ENCODE measurements at places on chromosomes 2 and 18.

- peak; percentile 90 for DNase-seq
Measured at GRCh38 chr2:218892693-218893348, 12.2 kb downstream of the WNT10A start.

DNA sequence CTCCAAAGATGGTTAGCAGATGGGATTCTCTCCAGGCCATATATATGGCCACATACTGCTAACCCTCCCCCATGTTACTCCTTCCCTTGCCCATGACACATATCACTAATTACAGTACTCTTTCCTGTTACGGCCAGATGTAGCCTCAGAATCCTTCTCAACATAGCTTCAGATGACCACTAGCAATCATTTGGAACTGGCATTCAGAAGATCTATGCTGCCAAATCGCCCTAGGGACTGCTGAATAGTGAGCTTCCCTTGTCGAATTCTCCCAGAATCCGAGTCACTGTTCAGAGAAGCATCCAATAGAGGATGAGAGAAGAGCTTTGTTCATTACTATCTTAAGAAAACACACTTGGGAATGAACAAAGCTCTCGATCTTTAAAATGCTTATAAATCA, 121.2 kb upstream of the TANK start:
- no peak for DNase-seq

DNA sequence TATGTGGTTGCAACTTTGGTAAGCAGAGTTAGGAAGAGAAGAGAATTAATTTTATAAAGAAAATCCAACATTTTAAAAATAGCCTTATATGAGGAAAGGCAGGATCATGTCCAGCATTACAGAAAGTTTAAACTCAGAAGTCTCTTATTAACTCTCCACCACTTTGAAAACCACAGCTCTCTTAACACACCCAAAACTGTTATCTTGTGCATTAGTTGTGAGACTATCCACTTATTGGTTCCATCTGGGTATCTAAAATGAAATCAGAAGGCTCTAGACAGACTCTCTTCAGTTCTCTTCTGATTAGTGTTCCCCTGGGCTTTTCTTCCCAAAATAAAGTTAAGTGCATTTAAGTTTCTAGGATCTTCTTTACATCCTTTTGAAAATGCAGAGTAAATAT, 251.5 kb downstream of the TXNL1 start:
- no peak for DNase-seq

DNA sequence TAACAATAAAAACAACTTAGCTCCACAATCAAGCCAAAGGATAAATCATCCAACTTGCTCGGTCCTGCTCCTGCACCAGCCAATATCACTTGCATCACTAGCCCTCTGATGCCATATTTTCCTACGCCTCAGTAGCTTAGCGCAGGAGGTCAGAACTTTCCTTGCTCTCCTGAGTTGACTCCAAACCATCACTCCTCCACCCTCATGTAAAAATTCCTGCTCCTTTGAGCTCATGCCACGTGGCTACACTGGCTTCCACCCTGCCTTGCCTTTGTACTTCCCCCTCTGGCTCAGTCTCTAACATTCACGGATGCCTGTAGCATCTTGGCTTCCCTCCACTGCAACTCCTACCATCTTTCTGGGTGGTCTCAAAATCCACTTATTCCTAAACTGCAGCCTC, 25.2 kb downstream of the AAK1 start:
- DNase-seq: no peak

- no peak for DNase-seq
Measured at GRCh38 chr2:166360906-166361305, 14.8 kb downstream of the SCN9A start.

GRCh38 chr2:133235968-133236367, 332.3 kb downstream of the NCKAP5 start:
- no peak for DNase-seq

DNA sequence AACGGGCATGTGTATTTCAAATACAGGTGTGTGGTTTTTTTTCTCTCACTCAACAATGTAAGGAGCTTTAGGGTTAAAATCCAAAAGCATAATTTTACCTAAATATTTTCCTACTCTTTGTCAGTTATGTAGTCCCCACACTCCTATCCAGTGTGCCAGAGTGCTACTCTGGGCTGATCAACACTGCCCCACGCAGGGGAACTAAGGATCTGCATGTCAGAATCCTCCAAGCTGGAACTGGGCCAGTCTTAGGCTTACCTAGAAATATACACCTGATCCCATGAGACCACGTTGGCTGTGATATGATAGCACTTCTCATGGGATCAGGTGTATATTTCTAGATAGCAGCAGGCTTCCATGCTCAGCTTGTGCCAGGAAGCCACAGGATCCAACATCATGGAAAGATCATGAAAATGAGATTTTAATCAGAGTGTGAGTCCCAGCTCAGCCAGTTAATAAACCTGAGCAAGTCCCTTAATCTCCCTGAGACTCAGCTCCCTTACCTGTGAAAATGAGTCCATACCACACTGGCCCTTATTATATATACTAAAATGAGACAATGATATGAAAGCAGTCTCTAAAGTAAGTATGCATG, 29.7 kb downstream of the CCDC141 start:
- peak; percentile 82 for DNase-seq

DNA sequence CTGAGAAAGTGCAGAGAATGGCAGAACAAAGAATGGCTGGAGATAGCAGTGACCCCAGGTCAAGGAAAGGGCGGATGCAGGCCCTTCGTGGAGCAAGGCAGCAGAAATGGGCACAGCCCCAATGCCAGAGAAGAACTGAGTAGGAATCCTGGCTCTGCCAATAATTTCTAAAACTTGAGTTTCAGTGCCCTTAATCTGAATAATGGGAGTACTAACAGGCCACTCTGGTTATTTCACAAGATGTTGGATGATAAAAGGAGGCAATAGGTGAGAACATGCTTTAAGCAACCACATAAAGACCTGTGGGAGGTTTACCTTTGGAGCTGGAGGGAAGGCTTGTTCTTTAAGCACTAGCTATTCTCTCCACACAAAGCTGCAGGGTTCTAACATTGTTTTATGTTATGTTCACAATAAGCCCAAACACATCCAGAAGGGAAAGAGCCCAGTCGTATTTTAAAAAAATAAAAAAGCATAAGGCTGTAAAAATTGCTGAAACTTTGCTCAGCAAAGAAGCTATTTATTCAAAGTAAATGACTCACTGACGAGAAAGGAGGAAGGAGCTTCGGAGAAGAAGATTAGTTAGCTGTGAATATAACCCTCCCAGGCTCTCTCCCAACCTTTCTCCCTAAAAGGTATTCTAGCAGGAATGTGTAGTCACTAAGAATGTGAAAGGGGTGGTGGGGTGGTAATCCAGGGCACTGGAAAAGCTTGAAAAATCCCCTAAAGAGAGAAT, 470.2 kb downstream of the TXNL1 start:
- DNase-seq: no peak

DNA sequence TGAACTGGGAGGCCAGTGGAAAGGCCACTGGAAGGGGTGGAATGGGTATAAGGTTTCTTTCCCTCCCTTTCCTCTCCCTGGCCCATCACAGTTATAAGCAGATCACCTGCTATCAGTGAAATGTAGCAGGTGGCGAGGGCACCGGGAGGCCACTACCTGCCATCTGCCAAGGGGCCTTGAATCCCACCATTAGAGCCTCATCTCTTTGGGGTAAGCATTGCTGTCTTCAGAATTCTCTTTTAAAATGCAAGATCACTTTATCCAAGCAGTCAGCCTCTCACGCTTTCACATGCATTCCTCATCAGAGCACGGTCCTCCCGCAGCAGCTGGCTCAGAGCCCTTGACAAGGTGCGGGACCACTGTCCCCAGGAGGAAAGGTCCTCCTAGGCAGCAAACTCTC, 268.5 kb downstream of the CELF4 start:
- no peak for DNase-seq

- no peak for DNase-seq
Measured at GRCh38 chr2:147663962-147664361, 180.9 kb upstream of the ACVR2A start.

GRCh38 chr18:39019989-39020388, 1454.4 kb upstream of the CELF4 start:
- no peak for DNase-seq

DNA sequence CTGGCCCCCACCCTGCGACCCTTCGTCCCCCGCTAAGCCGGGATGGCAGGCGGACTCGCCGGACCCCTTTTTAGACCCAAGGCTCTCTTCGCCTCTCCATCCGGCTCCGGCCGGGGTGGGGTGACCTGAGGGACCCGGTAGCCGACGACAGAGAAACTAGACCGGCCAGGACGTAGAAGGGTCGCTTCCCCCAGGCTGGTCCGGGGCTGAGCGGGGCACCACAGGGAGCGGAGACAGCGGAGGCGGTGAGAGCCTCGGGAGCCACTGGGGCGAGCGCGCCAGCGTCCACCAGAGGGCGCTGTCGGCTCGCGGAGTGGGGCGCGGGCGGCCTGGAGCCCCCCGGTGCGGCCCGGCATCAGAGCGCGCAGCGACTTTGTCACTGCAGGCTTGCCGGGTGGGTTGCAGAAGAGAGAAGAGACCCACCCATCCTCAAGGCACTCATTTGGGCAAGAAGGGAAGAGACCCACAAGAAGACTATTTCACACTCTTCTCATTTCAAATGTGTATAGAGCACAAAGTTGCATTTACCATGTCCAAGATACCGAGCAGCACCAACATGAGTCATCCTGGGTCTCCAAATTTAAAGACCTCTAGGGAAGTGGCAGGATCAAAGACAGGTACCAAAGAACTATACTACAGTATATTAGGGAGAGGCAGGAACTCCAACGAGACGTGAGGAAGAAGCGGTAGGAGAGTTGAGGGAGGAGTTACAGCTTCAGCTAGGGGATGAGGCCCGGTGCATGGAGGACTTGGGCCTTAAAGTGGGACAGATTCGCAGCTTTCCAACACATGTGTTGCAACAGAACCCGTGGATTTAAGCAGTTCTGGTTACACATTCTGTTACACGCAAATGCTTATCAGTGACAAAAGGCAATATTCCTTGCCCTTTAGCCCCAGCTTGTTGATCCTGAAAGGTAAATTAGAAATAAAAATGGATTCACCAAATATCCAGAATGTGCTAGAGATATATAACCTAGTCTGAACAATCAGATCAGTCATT, 7.6 kb upstream of the PRKCE start:
- DNase-seq: peak; percentile 66

GRCh38 chr2:156666130-156666785, 230.1 kb downstream of the GPD2 start:
- no peak for DNase-seq

GRCh38 chr2:224944707-224945547, 97.3 kb downstream of the DOCK10 start:
- peak; percentile 55 for DNase-seq

- no peak for DNase-seq
Measured at GRCh38 chr18:60987963-60988362, 345.3 kb upstream of the CDH20 start.

- no peak for DNase-seq
Measured at GRCh38 chr2:186891185-186891621, 42.2 kb upstream of the ZSWIM2 start.

DNA sequence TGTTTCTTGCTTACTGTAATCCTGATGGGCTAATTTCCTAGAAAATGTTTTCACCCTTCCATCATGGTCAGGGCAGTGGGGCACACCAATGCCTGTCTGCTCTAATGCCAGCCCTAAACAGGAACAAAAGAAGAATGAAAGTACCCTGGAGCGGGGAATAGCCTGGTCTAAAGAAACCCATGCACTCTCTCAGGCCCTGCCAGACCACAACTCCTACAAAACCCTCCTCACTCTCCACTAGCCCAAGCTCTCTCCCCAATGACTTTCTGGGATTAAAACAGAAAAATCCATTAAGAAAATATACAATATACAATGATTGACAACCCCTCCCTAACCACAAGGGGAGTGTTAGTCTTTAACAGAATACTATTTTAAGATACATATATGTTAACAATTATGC, 67.6 kb downstream of the AAK1 start:
- no peak for DNase-seq
